Ascending aorta (tissue), 2 donors: ENCODE measurements at places on chromosomes 3 and 15. TPM values are rescaled to one million over a fixed set of nuclear protein-coding genes. Genes with fewer than 3 reads are reported as not detected.

DNA sequence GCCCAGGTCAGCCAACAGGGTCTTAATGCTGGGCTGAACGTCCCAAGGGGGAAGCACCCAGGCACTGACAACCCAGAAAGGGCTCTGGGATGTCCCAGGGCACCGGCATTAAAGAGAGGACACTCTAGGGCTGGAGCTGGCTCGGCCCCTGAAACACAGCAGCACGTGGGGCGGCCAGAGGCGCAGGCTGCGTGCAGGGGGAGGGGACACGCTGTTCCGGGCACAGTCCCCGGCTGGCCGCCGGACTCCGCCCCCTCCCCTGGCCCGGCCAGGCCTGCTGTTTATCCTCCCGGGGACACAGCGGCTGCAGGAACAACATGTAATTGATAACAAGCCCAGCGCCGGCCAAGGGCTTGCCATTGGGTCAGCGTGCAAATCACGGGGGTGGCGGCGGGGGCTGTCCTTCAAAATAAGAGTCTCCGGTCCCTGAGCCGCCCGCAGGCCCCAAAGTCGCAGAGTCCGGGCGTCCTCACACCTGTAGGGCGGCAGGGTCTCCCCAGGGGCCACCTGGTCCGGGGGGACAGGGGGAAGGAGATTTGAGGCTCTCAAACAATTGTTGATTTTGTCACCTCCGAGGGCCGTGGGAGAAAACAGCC is 1.3 kb downstream of the KLF15 start:
- peak; percentile 99 for DNase-seq

DNA sequence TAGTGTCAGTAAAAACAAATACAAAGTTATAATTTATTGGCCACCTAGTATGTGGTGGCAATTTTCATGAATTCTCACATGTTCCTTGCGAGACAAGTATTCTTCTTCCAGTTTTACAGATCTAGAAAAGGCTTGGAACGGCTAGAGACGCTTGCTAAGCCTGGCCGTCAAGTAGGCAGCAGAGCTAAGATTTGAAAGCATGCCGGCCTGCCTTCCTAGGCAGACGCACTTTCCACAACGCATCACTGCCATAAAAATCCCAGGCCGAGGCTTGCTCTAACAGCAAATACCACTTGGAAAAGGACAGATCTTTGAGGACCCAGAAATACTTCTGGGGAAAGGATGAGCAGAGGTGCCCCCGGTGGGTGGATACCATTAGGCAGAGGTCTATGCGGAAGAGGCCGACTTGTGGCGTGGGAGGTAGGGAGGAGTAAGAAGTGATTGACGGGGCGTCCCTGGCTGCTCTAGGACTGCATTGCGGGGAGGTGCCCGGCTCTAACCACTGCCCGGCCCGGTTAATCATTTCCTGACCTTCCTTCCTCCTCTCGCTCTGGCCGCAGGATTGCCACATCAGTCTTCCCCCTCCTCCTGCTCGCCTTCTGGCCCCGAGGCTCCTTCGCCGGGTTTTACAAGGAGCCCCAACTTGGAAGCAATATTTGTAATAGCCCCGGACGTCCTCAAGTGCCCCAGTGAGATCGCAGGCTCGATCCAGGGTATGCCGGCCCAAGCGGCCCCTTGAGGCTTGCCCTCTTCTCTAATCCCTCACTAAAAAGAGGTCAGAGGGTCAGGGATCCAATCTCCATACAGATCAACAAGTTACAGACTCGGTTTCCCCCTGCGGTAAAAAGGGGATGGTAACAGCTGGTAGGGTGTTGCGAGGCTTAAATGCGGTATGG is 1.3 kb upstream of the USP3 start:
- DNase-seq = peak; percentile 80

- DNase-seq = no peak
Observed at GRCh38 chr3:128395500-128396162, 71.1 kb downstream of the DNAJB8 start.

DNA sequence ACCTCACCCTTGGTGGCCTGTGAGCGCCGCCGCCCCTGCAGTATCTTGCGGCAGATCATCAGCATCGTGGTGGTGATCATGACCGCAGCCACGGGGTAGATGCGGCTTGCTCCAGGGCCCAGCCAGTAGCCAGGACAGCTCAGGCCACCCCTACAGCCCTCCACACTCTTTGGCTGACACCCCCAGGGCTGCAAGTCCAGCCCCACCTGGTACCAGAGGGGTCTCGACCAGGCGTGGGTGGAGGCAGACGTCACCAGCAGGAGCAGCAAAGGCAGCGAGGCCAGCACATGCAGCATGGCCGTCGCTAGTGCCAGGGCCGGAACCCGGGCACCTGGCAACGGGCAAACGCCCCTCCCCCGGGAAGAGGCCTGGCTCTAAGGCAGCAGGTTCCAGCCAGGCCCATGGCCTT is at the start of gene TMEM89:
TSS of gene TMEM89 (minus strand) at position 309 of the 409 bp plus-strand sequence. CDS start at position 296, 13 bp downstream.
- DNase-seq = no peak

DNA sequence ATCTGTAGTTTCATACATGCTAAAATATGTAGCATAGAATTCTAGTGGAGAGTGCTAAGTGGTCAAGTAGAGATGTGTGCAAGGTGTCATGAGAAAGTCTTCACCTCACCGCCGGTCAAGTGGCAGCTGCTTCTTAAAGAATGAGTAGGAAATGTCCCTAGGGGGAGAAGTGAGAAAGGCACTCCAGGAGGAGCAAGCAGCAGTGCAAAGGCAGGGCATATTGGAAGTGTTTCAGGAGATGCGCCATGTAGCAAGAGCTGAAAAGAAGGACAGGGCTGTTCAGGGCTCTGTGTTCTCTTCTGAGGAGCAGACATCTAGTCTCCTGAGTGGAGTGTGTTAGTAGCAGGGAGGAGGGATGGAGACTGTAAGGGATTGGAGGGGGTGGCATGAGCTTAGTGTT is 312.4 kb upstream of the SEMA6D start:
- DNase-seq = no peak

GRCh38 chr15:84981054-84981710 is 474 bp upstream of the PDE8A start:
- peak; percentile 80 for DNase-seq

The TTLL3 gene
- 47.0 TPM for total RNA-seq

The CLDN18 gene
- 0.11 TPM for total RNA-seq

DNA sequence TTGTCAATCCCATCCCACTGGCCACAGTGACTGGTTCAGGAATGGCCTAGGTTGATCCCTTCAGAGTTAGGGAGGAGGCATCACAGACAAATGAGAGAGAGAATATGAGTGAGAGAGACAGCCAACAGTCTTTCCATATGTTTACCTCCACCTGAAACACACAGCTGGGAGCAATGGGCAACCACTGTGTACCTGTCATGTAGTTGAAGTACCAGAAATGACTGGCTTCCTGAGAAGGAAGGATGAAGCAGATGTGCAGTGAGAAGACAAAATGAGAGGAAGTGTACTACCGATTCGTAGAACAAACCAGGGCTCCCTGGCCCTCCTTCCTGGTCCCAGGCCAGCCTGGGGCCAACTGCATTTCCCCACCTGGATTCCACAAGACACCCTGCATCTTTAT is 27.4 kb downstream of the SRGAP3 start:
- DNase-seq = no peak

DNA sequence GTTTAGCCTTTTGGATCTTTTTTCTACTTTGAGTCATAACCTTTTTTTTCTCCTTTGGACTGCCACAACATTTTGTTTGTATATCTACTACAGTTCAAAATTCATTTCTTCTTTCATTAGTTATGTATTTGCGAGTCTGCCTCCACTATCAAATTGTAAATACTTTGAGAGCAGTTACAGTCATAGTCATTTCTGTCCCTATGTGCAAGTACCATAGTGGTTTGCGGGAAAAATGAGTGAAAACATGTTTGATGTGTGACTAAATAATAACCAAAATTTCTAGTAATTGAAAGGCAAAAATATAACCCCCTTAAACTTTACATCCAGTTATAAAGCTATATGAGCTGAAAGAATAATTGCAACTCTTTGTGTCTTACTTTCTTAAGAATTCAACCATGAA is 45.8 kb upstream of the CCDC50 start:
- DNase-seq = no peak

DNA sequence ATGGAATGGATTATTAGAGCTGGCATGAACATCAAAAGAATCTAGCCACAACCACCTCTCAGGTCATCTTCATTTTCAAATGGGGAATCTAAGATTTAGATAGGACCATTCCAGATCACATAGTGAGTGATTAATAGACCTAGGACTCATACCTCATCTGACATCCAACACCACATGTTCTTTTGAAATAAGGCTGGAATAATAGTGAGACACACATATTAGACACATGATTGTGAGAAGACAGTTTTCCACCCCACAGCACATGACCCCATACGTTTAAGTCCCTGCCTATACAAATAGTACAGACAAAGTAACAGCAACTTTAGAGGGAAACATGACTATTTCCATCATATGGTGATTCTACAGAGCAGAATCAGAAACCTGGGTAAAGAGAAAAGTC is 344.7 kb upstream of the TPRG1 start:
- no peak for DNase-seq

DNA sequence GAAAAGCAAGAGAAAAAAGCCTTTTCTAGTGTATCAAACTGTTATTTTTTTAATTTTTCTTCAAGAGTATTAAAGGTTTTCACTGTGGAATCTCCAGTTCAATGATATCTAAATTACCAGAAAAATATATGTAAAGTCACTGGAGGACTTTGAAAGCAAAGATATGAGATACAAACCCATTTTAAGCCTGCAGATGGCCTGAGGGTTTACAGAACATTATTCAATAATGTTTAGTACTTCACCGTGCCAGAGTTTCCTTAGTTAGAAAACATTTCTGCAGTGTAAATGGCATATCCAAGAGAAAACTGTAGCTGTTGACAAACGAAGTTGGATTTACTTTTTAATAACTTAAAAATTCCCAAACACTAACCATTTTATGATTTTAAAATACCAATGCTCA is 529.4 kb upstream of the AGTR1 start:
- DNase-seq = no peak

The SPTSSB gene
- not detected for total RNA-seq

DNA sequence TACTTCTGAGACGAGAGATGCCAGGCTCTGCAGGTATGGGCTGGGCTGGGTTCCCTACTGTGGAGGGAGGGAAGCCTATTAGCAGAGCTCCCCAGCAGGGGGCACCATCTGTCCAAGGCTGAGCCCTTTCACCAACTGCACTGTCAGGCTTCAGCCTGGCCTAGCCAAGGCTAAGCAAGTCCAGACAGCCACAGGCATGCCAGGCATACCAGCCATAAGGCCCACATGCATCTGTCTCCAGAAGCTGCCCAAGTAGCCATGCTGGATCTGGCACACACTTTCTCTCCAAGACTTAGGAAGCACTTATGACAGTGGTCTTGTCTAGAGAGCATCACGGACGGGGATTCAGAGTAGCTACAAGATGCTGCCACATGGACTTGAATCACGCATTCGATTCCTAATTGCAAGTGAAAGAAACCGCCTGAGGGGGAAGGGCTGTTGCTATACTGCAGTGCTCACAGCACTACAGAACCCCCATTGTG is 28.3 kb downstream of the RUVBL1 start:
- peak; percentile 83 for DNase-seq

DNA sequence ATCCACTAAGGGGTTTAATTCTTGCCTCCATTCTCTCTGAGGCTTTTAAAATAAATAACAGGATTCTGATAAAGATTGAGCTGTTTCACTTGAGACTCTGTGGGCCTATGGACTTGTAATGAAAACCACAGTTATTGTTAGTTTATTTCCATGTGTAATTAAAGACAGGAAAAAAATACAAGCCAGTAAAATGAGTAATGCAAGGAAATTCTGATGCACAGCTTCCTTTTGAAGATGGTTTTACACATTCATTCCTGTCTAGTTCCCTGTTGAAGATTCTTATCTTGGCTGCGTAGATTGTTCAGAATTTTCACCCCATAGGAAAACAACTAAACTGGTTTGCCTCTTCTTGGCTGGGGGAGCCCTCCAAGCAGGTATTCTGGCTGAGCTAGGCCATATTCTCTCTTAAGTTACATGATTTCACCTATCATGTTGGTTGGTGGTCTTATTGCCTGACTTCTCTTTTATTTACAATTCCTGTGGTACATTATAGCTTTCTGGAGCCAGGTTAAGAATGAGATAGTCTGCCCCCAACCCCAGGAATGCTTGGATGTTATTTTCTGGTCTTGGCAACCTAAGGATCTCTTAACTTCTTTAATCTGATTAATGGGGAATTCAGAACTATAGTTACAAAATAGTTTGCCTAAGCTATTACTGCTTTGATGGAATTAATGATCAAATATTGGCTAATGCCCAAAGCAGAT is 67.6 kb downstream of the MITF start:
- DNase-seq = no peak

DNA sequence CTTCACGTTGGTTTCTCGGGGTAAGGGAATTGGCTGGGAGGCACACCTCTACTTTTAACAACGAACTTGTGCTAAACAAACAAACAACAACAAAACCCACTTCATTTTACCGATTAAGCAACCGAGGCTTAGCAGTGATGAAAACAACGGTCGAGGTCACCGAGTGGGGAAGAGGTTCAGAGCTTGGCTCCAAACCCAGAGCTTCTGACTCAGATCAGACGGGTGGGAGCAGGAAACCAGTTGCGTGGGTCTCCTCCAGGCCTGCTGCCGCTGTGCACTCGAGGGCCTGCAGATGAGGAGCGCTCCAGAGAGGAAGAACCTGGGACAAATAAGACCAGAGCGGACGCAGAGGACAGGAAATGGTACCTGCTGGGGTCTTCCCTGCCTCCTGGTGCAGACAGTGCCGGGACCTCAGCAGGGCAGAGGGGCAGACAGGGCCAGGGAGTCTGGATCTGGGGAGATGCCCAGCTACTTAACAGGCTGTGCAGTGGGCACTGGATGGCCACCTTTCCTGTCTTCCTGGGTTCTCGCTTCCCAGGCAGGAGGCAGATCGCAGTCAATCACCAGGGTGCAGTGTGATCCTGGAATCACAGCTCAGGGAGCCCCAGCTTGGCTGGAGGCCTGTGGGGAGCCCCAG is 99.0 kb upstream of the MEF2A start:
- DNase-seq = no peak

DNA sequence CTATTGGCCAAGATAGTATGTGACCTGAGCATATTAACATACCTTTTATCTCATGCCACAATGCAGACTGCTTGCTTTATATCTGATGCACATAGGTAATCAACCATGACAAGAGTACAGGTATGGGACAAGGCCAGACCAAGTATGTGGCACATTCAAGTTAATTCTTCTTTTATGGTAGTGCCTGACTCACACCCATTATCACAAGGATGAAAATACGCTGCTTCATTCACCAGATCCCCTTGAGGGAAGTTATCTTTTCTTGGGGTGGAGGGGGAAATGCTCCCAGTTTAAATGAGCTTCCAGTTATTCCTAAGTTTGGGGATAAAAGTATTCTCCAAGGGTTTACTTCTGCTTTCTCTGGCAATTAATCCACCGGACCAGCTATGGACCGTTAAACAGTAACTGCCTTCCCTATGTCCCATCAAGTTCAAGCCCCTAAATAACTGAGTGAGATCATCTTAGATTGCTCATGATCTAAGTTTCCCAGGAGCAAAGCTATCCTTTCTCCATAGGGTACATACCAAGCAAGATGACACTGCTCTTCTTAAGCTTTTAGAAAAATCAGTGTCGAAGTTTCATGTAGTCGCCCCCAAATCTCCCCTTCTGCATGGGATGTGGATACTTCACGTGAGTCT is 1.9 kb downstream of the COL8A1 start:
- no peak for DNase-seq

DNA sequence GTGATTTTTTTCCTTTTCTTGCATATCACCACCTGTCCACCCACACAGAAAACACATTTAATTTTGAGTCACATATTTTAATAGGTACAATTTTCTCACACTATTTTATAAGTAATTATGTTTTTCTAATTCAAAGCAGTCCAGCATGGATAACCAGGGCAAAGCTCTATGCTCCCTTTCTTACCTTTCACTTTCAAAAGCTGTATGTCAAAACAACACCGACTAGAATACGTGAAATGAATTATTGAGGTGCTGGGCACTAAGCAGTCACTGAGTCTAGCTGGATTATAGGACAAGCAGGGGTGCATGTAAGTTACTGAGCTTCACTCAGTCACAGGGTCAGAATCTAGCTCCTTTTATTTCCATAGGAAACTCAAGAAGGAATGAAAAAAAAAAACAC is 60.6 kb downstream of the LSAMP start:
- DNase-seq = no peak
